ENCODE measurements at places on chromosomes 2 and 18.
A peak's percentile ranks its signal among the peaks of the same experiment; 100 is the strongest.

- DNase-seq: no peak
These were observed 22.3 kb downstream of the IL1B start for GRCh38 chr2:112814278-112814677.

DNA sequence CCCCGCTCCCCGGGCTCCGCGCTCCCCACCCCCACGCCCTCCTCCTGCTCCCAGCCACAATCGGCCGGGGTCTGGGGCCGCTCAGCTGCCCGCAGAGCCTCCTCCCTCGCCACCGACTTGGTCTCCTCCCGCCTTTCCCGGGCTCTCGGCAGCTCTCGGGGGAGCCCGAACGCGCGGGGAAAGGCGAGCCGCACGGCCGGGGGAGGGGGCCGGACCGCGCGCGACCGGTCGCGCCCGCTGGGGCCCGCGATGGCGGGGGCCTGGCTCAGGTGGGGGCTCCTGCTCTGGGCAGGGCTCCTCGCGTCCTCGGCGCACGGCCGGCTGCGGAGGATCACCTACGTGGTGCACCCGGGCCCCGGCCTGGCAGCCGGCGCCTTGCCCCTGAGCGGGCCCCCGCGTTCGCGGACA is 327 bp downstream of the LTBP1 start:
- no peak for DNase-seq

DNA sequence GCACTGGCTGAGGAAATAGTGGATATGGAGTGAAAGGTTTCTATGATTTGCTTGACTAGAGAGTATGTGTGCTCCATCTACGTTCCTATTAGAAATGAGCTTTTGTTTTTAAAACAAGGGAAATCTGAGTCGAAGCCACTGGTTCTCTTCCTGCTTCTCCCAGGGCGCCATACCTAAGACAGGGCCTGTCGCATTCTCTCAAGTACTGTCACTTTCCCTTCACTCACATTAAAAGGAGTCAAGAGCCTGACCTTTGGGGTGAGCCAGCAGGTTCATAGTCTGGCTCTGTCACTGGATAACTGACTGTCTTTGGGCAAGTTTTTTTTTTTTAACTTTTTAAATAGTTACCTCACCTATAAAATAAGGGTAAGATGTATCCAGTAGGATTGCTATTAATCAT is 121.0 kb downstream of the MAP3K20 start:
- DNase-seq: no peak

- no peak for DNase-seq
These were observed 91.4 kb upstream of the OTOS start for GRCh38 chr2:240231838-240232244.

DNA sequence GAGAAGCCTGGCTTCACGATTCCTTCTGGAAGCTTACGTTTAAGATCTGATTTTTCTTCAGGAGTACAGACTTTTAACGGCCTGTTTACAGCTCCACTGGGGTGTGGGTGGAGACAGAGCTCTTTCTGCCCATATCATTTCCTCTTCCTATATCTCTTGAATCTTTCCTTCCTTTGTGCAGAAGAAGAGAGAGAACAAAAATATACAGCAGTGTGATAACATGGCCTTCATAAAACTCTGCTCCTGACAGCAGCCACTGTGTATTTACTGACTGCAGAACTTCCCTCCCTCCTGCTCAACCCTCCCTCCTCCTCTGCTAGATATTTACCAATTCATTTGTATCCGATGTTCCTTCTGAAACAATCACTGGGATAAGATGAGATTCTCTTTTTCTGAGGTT is 34.1 kb upstream of the REEP1 start:
- DNase-seq: no peak

GRCh38 chr2:45688479-45689298 is 37.2 kb downstream of the PRKCE start:
- DNase-seq: peak; percentile 8

DNA sequence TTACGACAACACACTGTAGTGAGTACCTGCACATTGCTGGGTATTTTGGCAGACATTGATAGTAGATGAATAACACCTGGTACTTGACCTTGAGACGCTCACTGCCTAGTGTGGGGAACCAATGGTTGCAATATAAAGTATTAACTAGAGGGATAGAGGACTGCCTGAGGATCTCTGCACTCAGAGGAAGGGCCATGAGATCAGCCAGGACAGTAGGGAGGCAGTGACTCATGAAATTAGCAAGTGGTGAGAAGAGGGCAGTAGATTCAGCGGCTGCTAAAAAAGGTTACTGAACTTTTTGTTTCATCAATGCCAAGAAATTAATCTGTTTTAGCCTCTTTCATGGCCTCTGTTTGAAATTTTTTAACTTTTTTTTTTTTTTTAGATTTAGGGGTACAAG is 250.8 kb upstream of the TCF4 start:
- DNase-seq: peak; percentile 13

DNA sequence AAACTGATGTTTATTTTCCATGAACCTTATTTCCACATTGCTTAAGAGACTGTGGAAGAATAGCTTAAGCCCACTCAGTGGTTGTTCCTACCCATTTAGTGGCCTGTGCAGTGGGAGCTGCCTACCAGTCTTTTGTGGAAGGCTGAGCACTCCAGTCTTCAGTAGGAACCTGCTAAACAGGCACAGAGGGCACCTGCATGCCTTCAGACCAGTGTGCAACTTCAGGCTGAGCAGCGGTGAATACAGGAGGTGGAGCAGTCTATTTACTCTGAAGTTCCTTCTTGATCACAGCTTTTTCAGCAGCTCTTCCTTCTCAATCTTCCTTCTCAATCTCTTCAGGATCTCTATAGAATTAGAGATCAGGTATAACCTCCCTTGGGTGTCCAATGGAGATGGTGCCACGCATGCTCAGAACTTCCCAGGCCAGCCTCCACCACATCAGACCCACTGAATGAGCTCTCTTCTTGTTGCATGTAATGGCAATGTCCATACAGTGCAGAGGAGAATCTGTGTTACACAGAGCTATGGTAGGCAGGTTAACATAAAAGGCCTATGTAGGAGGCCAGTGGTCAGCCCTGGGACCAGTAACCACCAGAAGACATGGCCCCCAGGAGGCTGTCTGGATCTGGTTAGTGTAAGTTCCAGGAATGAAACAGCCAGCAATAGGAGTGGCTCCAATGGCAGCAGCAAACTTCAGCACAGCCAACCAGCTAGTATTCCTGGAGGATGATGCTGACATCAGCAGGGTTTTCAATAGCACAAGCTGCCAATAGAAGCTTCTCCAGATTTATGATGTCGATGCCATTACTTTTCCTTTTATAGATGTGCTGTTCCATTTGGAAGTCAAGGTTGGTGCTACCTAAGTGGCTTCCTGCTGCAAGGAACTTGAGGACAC is 47.9 kb upstream of the MAT2A start:
- DNase-seq: no peak

GRCh38 chr18:13178976-13179375 is 39.6 kb upstream of the LDLRAD4 start:
- no peak for DNase-seq

GRCh38 chr18:54119524-54120019 is 104.9 kb downstream of the MBD2 start:
- peak; percentile 53 for DNase-seq

- no peak for DNase-seq
These were observed 75.4 kb downstream of the EMX1 start for GRCh38 chr2:72992734-72993102.

DNA sequence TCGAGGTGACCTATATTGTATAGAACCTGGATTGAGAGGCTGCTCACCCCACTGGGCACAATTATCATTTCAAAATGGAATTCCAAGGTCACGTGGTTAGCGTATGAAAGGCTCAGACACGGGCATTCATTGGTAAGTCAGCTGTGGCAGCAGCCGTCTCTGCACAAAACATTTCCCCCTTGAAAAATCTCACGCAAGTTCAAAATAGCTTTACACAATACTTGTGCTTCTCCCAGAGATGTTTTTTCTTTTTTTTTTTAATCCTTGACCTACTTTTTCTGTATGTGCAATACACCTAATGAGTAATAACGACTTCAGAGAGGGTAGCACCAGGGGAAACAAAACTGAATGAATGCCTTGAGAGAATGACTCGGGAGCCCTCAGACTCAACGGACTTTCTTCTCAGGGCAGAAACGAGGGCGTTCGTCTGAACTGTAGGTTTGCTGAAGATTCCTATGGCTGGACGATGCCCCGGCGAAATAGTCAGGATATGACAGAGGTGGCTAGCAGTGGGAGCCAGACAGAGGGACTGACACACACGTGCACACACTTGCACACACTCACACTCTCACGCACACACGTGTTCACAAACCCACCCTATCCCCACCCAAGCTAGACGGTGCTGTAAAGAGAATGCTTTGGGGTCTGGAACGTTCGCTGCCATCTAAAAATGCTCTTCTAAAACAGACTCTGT is 77.8 kb downstream of the PDCL3 start:
- no peak for DNase-seq

DNA sequence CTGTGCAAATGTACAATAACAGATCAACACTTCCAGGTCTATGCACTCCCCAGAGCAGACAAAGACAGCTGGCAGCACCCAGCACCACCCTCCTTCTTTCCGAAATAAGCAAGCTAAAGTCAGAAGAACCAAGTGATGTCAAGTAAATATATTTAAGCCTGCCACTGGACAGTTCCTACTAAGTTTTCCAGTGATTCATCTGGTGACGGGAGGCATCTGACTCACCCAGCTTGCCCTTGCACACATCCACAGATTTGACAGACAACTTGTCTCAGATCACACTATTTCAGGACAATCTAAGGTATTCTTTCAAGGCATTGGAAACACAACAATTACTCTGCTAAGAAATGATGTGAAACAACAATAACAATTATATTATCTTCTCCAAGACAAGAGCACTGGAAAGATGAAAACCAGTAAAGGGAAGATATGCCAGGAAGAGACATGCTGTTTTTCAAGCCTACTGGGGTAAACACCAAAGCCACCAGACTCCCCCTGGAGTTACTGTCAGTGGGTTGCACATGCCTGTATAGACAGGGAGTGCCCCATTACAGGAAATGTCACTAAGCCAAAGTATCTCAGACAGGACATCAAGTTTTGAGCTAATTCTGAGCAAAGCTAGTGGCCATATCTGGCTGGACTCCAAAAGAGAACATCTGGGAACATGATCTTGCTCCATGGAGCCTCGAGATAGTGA is 287.9 kb upstream of the KLHL29 start:
- no peak for DNase-seq

DNA sequence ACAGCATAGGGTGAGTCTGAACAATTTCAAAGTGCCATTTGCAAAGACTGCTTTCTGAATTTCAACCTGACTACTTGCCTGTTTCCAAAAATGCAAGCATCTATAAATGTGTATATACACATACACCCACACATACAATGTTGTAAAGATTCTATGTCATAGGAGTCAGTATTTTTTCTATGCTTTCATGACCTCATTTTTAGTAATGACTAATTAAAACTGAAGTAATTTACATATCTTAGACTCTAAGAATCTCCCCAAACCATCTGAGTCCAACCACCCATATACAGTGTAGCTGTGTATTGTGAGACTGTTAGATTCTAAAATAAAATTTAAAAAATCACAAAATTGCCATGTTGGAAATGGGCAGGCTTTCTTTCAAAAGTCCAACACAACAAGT is 162.0 kb upstream of the STK17B start:
- DNase-seq: no peak

DNA sequence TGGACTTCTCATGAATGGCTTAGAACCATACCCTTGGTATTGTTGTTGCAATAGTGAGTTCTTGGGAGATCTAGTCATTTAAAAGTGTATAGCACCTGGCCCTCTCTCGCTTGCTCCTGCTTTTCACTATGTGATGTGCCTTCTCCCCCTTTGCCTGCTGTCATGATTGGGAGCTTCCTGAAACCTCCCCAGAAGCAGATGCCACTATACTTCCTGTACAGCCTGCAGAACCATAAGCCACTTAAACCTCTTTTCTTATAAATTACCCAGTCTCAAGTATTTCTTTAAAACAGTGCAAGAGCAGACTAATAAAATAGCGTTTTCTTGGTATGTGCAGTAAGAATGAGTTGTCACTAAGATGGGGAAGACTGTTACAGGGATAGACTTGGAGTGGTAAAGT is 31.6 kb downstream of the BAZ2B start:
- no peak for DNase-seq

GRCh38 chr2:113255140-113256070 is 23.3 kb downstream of the PAX8 start:
- no peak for DNase-seq

- DNase-seq: no peak
These were observed 66.8 kb downstream of the ACSL3 start for GRCh38 chr2:222927600-222927999.

- DNase-seq: peak; percentile 40
These were observed 80.6 kb upstream of the DOCK10 start for GRCh38 chr2:225122583-225123486.

DNA sequence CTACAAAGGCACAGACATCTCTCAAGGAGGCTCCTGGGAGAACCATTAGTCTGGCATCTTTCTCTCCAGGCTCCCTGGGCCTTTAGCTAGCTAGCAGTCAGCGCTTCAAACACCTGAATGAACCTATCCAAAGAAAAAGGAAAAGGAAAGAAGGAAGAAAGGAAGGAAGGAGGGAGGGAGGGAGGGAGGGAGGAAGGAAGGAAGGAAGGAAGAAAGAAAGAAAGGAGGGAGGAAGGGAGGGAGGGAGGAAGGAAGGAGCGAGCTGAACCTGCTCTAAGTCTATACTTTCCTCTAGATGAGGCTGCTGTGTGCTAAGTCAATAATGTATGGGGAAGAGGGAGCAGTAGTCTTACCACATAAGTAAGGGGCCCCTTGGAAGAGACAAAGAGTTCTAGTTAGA is 5.1 kb upstream of the BCL11A start:
- DNase-seq: no peak

DNA sequence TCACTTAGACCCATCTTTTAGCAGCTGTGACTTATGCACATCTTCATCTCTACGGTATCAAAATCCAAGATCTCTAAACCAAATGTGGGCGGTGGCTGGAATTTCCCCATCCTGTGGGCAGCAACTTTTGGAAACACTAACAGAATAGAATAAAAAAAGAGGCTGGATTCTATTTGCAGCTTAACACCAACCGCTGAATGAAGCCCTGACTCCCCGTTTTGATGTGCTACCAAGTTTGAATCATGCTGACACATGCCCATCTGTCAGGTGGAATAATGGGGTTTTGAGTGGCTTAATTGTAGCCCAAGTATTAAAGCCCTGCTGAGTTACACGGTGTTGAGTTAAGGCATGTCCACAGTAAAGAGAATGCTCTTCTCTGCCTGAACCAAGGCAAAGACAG is 165.2 kb downstream of the MTCL1 start:
- DNase-seq: no peak

DNA sequence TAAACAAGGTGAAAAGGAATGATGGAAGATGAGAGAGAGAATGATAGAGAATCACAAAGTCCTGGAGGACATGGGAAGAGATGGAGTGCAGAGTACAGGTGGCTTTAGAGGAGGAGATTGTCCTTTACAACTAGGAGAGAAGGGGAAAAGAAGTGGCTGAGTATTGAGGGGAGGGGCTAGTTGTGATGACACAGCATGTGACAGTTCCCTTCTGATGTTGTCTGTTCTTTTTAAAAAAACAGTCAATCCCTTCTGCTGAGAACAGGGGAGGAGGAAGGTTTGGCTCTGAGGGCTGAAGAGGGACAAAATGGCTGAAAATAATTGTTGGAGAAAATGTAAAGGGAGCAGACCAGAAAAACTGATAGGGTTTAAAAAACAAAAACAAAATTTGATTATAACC is 44.0 kb downstream of the STEAP3 start:
- no peak for DNase-seq

GRCh38 chr2:221767106-221768012 is 195.3 kb upstream of the EPHA4 start:
- no peak for DNase-seq

- no peak for DNase-seq
These were observed 66.3 kb downstream of the PTGR3 start for GRCh38 chr18:75142677-75143076.

- DNase-seq: peak; percentile 28
These were observed 530 bp downstream of the GALNT1 start for GRCh38 chr18:35581898-35582641.
